Peyer's patch (tissue), 4 donors: ENCODE measurements at places on chromosomes 3 and 15. TPM values are rescaled to one million over a fixed set of nuclear protein-coding genes. Genes with fewer than 3 reads are reported as not detected.

GRCh38 chr3:90011131-90011530 is 903.7 kb downstream of the EPHA3 start:
- no peak for DNase-seq

The FBXL22 gene
- total RNA-seq = not detected

- no peak for DNase-seq
Measured at GRCh38 chr3:133783762-133784161, 21.9 kb upstream of the SRPRB start.

GRCh38 chr3:138861798-138862197 is 27.1 kb upstream of the PIK3CB start:
- no peak for DNase-seq

- no peak for DNase-seq
Measured at GRCh38 chr15:69538379-69538778, 85.8 kb downstream of the RPLP1 start.

DNA sequence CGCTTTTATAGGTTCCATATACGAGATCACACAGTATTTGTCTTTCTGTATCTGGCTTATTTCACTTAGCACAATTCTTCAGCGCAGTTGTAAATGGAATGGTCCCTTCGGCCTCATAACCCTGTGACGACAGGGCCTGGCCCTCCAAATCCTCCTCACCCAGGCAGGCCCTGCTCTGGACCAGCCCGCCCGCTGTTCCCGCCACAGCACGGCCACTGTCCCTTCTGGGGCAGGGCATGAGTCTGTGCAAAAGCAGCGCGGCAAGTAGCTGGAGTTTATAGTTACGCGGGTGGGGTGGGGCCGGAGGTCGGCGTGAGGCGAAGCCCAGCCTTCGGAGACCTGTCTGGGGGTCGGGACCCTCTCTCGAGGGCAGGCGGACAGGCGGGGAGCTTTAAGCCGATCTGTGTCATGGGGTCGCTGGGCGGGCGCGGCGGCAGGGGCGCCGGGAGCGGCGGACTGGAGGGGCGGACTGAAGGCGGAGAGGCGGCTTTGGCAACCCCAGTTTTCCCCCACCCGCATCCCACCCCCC is 543 bp downstream of the ARPIN start:
- peak; percentile 80 for DNase-seq
